WERI-Rb-1 (cell line): ENCODE measurements at places on chromosomes 11 and 22.

- no peak for DNase-seq
These were observed 1.3 kb upstream of the INSC start for GRCh38 chr11:15113381-15113780.

DNA sequence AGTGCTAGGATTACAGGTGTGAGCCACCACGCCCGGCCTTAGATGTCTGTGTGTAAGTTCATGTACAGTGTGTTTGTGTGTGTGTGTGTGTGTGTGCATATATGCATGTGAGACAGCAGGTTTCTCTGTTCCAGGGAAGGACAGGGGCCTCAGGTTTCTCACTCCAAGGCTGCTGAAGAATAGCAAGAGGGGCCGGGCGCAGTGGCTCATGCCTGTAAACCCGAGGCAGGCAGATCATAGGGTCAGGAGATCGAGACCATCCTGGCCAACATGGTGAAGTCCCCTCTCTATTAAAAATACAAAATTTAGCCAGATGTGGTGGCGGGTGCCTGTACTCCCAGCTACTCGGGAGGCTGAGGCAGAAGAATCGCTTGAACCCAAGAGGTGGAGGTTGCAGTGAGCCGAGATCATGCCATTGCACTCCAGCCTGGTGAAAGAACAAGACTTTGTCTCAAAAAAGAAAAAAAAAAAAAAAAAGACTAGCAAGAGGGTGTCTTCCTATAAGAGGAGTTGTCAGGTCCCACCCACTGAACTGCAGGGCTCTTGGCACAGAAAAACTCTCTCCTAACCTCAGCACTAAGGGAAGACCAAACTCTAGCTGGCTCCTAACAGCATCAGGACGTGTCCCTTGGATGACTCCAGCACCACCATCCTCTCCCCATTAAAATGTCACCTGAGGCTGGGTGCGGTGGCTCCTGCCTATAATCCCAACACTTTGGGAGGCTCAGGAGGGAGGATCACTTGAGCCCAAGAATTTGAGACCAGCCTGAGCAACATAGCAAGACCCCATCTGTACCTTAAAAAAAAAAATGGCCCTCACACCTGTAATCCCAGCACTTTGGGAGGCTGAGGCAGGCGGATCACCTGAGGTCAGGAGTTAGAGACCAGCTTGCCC, 40.0 kb downstream of the TST start:
- no peak for DNase-seq

GRCh38 chr11:120681434-120682331, 170.1 kb downstream of the GRIK4 start:
- no peak for DNase-seq

DNA sequence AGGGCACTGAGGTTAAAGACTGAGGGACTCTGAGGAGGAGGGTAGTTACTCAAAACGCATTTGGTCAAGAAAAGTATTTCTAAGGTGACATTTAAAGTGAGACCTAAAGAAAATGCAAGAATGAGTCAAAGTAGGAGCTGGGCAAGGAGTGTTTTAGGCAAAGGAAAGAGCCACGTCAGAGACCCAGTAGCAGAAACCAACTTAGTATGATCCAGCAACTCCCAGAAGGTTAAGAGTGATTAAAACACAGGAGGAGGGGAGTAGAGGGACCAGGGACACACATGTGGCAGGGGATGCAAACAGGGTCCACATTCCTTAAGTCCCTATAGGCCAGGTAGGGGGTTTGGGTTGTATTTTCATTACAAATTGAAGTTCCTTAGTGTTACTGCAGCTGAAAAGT, 24.3 kb upstream of the CCDC34 start:
- DNase-seq = no peak

- no peak for DNase-seq
These were observed 9.2 kb upstream of the MRTFA start for GRCh38 chr22:40645579-40646197.

- no peak for DNase-seq
These were observed 787 bp downstream of the SMDT1 start for GRCh38 chr22:42080287-42080686.

DNA sequence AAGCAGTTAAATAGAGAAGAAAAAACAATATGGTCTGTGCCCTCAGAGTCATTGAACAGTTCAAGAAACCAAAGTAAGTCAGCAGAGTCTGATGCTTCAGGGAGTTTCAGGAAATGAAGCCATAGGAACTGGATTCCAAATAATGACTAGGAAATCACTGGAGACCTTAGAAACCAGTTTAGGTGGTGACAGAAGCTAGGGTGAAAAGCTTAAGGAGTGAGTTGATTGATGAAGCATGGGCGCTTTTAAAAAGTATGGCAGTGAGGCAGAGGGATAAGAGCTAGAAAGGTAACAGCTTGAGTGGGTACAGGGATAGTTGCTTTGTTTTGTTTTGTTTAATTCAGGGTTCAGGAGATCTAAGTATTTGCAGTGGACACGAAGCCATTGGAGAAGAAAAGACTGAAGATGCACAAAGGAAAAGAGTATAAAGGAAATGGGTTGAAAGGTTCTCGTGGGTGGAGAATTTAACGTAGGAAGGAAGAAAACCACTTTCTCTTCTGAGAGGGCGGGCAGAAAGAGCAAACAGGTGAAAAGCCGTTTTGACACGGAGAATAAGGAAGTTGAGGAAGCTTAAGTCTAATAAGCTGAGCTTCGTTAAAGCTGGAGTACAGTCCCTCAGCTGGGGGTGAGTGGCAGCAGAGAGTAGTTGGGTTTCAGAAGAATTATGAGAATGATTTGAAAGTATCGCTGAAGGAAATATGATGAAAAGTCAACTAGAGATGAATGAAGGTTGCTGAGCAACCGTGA, 14.8 kb downstream of the SGSM3 start:
- no peak for DNase-seq
